ENCODE measurements at places on chromosomes 5 and 9.

- no peak for DNase-seq
Measured at GRCh38 chr5:138274189-138274853, at the start of gene GFRA3. GFRA3 (minus strand) TSS chr5:138274621; CDS start chr5:138274424, 197 bp downstream.

DNA sequence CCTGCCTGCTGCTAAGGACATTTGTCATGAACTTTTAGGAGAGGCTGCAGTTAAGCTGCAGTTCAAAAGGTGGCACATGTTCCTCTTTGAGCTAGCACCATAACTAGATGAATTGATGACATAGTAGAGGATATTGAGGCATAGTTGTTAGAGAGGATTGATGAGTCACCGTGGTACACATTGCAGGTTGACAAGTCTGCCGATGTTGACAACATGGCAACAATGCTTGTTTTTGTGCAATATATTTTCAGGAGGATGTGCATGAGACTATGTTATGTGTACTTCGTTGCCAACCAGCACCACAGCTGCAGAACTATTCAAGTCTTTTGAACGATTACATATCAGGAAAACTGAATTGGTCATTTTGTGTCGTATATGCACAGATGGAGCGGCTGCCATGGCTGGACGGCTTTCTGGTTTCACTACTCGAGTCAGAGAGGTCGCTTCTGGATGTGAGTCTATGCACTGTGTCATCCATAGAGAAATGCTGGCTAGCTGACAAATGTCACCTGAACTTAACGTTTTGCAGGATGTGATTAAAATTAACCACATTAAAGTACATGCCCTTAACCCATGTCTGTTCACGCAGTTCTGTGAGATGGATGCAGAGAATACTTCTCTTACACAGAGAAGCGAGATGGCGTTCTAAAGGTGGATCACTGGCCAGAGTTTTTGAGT, 24.2 kb downstream of the ANP32B start:
- DNase-seq: no peak

- no peak for DNase-seq
Measured at GRCh38 chr9:75709698-75710097, 180.8 kb upstream of the PCSK5 start.

GRCh38 chr5:174626369-174626920, 97.9 kb upstream of the MSX2 start:
- no peak for DNase-seq

Measured in HT-29 (cell line).